AG09319 (cell line): ENCODE measurements at places on chromosomes 13 and 19.

GRCh38 chr19:29714953-29715700 lies at the start of gene C19orf12:
Gene C19orf12 (minus strand): TSS chr19:29715261. CDS start chr19:29708413, 6,848 bp downstream.
- DNase-seq: no peak

DNA sequence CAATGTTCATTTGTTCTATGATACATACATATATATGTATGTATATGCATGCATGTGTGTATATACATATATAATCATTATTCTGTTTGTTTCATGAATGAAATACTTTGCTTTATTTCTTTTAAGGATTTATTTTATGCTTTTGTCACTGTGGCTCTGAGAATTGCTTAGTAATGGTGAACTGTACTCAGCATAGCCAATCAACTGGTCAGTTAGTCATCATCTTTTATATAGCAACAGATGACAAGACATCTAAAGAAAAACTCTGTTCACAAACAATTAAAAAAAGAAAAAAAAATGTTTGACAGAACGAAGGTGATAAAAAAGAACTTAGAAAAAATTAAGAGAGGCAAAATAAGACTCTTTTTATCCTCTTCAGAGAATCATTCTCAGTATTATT lies 1440.3 kb downstream of the PCDH9 start:
- DNase-seq: no peak

DNA sequence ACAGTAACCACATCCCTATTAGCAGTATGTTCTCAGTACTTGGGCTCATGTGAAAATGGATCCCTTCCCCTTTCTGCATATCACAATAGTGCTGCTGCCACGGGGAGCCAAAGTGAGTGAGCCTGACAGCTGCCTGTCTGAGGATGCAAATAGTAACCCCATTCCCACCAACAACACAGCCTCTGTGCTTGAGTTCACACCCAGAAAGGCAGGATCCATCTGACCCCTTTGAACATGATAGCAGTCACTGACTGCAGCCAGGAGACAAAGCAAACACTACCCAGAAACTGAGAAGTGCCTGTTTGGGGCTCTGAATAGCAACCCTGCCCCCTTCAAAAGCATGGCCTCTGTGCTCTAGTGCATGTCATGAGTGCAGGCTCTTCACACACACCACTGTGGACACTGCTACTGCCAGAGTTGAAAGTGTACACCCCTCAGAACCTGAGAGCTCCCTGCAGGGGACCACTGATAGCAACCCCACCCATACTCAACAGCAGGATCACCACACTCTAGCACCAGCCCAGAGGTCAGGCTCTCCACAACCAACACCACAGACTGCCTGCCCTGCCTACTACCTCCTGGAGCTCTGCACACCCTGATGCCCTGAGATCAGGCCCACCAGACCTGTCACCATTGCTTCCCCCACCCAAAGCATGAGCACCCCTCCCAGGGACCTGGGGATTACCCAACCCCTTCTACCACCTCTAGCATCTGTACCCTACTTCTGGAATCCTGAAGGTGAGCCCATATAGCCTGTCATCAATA lies 1563.5 kb upstream of the PRR20A start:
- no peak for DNase-seq

GRCh38 chr13:111384441-111385182 lies 64.2 kb downstream of the TEX29 start:
- DNase-seq: no peak

DNA sequence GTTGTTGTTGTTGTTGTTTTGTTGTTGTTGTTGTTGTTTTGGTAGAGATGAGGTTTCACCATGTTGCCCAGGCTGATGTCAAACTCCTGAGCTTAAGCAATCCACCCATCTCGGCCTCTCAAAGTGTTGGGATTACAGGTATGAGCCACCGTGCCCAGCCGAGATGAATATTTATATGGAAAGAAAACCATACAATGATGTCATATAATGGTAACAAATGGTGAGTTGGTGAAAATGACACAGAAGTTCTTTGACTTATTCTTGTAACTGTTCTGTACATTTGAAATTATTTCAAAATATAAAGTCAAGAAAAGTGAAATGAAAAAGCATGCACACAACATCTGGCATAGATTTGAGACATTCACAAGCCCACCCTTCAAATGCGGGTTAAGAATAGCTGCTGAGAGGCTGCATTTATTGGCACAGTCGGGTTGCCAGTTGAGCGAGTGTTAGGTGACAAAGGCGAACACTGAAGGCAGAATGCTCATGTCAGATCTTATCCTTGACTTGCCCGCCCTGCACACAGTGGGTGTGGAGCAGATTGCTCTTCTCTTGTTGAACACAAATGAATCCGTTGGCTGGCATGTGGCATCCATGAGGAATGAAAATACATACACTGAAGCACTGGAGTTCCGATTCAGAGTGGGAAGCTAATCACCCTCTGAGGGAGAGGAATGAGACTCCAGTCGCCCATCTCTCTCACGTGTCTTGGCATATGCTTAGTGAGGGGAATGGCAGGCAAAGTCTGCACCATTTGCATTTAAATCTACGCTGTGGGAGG lies 15.8 kb upstream of the UBE2S start:
- DNase-seq: no peak

GRCh38 chr13:31242916-31243315 lies 43.1 kb downstream of the B3GLCT start:
- peak; percentile 23 for DNase-seq

- no peak for DNase-seq
These were observed 165.1 kb downstream of the PCCA start for GRCh38 chr13:100254002-100254401.

- DNase-seq: no peak
These were observed 79.2 kb upstream of the C13orf46 start for GRCh38 chr13:114053026-114053425.

- peak; percentile 68 for DNase-seq
These were observed 97.7 kb upstream of the IPO5 start for GRCh38 chr13:97855570-97856303.

DNA sequence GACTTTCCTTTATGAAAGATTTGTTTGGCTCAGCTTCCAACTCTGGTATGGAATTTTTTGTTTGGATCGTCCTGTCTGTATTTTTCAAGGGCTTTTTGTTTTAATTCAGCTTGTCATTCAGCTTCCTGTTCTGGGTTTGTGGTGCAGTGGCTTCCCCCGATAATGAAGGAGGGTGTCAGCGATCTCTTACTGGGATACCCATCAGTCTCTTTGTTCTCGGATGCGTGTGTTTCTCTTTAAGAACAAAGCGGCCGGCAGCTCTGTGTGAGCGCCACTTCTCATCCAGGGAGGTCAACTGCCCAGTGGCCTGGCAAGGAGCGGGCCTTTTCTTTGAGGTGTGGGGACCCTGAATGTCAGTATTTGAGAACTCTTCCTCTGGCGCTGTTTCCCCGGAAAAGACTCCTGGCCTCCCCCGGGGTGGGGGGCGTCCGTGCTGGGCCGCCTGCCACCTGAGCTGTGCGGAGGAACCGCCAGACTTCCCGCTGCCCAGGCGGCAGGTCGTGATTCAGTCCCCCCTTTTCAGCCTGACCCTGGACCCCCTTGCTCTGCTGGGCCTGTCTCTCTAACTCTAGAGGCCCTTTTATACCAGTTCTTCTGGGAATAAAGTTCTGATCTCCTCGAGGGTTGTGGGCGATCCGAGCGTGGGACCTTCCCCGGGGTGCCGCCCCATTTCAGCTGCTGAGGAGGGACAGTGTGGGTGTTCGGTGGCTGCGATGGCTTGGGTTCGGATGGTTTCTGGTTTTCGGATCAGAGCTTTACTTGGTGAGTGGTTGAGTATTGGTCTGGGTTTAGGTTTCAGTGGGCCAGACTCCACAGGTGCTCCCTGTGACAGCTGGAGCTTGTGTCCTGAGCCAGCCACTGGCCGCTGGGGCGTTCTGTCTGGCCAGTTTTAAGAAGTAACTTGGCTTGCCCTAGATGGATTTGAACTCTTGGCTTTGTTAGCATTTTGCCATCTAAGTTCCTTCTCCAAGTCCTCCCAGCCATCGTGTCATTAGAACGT lies 3.4 kb downstream of the SF3A2 start:
- DNase-seq: no peak

GRCh38 chr19:7385062-7385461 lies 36.3 kb downstream of the ARHGEF18 start:
- DNase-seq: no peak
